ENCODE measurements at places on chromosomes 4 and X.

DNA sequence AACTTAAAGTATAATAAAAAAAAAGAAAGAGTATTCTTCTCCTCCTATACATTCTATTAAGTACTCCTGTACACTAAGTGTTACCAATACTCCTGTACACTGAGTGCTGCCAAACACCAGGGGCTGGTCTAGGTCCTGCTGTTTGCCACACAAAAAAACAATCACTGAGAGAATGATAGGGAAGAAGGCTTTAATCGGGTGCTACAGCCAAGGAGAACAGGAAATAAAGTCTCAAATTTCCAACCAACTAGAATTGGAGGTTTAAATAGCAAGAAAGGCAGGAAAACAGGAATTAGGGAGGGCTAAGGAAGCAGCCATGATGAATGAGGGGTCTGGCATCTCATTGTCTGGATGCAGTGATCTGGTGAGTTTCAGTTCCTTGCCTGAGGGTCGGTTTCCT, 239.8 kb downstream of the ZNF674 start:
- no peak for DNase-seq

GRCh38 chr4:157004279-157005161, 32.9 kb upstream of the PDGFC start:
- no peak for DNase-seq

DNA sequence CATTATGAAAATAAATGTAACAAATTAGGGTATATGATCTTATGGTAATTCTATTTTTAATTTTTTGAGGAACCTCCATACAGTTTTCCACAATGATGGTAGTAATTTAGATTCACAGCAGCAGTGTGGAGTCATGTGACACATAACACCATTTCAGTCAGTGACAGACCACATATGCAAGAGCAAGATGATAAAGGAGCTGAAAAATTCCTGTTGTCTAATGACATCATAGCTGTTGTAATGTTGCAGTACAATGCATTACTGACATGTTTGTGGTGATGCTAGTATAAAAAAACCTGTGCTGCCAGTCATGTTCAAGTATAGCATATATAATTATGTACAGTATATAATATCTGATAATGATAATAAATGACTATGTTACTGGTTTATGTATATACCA, 28.5 kb downstream of the EMCN start:
- DNase-seq: no peak

GRCh38 chrX:31168551-31168950, 96.7 kb upstream of the FTHL17 start:
- DNase-seq: no peak

DNA sequence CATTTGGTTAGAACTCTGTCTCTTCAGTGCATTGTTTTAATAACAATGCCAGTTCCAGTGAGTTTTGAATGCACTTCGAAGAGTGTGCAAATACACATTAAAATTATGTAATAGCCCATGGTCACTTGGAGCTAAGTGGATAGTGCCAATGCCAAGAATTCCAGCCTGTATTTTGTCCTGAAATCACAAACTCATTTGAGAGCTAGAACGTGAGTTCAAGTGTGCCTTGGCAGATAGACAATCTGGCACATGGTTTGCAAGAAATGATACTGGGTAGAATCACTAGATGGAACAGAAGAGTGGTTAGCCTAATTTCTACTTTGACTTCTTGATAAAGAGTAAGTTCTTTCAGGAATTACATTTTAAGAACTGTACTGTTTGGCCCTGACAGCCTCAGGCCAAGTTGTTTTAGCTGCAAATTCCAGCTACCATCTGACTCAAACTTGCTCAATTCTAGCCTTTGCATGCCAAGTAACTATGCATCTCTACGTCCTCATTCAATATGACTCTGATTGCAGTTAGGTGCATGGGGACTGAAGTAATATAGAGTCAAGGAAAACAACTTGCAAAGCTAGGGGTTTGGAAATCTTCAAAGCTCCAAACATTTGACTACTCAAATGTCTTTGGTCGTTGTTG, 131.9 kb upstream of the SMIM31 start:
- DNase-seq: no peak

DNA sequence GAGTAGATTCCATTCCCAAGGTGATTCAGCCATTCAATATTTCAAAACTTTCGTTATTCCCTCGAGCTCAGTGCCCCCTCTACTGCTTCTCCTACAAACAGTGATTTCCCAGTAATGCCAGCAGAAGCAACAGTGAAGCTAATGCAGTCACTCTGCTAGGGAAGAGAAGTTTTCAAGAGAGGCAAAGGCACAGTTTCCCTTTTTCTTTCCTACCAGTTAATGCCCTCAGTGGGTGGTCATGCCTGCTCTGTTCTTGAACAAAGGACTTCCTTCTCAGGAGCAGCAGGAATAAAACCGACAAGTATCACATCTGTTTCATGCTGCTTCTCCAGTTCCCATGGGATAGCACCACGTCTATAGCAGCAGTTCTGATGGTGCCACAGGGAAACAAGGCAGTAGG, 317.2 kb downstream of the TENM3 start:
- no peak for DNase-seq

DNA sequence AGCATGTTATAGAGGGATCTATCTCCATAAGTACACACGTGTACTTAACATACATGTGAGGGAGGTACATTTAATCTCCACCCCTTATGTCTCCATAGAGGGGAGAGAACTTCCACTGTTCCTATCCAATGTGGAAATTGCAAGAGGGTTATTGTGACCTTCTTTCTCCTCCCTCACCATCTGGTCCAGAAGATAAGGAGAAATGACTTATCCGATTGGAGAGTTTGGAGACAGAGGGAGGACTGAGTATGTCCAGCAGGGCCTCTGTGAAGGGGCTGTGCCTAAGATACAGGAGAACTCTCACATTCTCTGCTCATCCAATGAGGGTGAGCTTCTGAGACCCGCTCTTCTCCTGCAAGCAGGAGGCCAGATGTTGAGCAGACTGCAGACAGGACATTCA, 113.1 kb downstream of the QDPR start:
- no peak for DNase-seq

DNA sequence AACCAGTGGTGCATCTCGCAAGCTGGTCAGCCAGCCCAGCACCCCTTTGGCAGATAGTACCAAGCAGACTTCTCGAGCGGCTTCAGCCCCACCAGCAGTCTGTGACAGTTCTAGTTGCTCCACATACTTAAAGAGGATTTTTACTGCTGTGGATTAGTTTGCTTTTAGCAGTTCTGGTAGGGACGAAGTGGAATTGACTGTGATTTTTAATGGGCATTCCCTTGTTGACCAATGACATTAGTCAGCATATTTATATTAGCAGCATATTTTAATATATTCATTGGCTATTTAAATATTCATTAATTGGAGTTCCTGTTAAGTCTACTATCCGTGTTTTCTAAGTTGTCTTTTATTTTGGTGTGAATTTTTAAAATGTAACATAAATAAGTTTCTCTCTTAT, 500.9 kb upstream of the FAT1 start:
- DNase-seq: no peak

GRCh38 chr4:73730292-73730691, 10.1 kb upstream of the CXCL8 start:
- DNase-seq: no peak

DNA sequence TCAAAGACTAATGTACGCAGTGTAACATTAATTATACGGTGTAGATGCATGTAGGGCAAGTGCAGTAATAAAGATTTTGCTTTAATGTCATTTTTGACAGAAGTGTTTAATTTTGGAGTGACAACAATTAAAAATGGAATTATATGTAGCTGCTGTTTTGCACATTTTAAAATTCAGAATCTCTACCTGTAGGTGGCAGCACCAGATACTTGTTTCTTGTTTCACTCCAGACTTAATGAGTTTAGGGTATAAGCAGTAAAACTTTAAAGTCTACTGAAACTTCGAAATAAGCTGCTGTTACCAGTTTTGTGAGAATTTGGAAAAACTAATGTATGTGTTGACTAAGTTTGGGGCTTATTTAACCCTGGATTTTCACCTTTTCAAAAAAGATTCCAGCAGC, 144.9 kb downstream of the POLA1 start:
- DNase-seq: no peak

DNA sequence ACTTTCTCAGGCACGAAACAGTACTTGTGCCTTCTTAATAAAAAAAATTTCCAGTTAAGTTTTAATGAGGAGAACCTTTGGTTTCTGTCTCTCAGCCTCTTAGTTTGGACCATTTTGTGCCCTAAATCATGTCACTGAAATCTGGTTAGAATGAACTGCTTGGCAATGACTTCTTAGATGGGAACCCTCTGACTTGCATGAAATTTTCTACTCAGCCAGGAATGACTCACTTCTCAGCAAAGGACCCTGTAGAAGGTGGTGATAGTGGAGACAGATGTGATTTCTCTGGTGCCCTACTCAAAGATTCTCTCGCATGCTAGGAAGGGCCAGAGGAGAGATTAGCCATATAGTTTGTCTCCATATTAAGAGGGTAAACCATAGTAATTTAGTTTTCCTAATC, 50.5 kb downstream of the RASL11B start:
- no peak for DNase-seq

- DNase-seq: no peak
These were observed 51.1 kb upstream of the JADE1 start for GRCh38 chr4:128758314-128758922.

- DNase-seq: no peak
These were observed 203.7 kb downstream of the BMPR1B start for GRCh38 chr4:94961420-94961819.

DNA sequence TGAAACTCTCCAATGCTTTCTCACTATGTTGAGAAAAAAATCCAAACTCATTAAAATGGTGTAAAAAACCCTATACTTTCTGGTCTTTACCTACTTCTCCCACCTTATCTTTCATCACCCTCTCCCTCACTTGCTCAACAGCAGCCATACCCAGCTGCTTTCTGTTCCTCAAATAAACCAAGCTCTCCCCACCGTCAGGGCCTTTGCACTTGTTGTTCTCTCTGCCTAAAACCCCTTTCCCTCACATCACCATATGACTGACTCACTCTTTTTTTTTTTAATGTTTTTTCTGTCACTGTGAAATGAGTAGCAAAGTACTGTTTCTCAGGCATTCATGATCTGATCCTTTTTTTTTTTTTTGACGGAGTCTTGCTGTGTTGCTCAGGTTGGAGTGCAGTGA, 122.3 kb upstream of the TMEM164 start:
- peak; percentile 60 for DNase-seq

DNA sequence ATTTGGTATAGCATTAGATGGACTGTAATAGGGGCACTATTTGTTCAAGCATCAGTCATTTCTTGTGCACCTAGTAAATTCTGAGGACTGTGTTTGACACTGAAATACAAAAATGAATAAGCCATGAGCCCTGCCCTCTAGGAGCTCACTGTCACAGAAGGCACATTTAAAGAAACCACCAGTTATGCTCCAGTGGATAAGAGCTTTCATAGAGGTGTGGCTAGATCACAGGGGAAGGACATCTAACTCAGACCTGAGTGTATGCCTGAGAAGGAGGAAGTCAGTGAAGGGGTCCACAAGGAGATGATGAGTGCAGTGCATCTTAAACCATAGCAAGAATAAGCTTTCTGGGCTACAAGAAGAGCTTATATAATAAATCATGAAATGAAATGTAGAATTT, 40.1 kb downstream of the BTC start:
- no peak for DNase-seq

DNA sequence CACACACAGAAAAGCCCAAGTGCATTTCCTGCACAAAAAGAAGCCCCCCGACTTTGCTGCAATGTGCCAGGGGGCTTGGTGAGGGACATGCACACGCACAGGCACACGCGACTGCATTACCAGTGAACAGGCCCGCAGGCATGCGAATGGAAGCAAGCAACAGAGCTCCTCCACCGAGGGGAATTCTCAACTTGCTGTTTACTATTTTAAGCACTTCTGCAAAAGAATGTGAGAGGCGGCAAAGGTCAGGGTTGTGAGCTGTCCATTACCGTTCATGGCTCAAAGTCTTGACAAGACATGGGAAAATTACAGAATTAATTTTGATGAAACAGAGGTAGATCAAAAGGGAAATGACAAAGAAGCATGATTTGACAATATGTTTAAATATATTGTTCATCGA, 342.5 kb upstream of the NOCT start:
- peak; percentile 37 for DNase-seq

- no peak for DNase-seq
These were observed 169.5 kb downstream of the GLRA2 start for GRCh38 chrX:14698790-14699189.

- DNase-seq: peak; percentile 16
These were observed 127.4 kb upstream of the RPL34 start for GRCh38 chr4:108492816-108493595.

- no peak for DNase-seq
These were observed 166.4 kb upstream of the PTCHD1 start for GRCh38 chrX:23168291-23168690.

GRCh38 chr4:14375816-14376215, 626.5 kb upstream of the CPEB2 start:
- no peak for DNase-seq

DNA sequence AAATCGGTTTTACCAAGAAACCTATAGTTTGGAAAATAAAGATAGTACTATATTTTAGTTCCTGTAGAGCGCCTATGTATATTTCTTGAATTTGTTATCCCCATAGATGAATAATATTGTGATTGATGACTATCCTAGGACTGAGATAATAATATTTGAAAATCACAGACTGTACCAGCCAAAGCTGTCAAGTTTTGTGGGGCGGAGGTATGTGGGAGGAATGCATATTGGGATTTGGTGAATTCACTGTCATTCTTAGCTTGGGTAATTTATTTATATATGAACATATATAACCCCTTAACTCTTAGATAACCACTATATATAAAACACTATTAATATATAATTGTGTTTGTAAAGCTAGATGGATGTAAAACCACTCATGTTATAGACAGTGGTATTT, 205.5 kb upstream of the ARSJ start:
- DNase-seq: no peak

- DNase-seq: no peak
These were observed 93.2 kb downstream of the IL1RAPL2 start for GRCh38 chrX:104659005-104659744.

DNA sequence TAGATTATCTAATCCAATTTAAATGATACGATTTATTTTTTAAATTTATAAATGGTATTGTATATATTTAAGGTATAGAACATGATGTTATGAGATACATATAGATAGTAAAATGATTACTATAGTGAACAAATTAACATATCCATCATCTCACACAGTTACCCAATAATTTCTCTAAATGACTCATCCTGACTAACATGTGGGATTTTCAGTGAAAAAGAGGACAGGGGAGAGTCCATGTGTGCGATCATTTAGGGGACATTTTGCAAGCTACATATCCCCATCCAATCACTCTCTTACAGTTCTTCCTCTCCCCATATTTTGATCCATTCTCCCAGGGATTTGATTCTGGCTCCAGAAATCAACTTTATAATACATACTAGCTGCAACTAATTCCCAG, 88.2 kb downstream of the ABCB7 start:
- no peak for DNase-seq

DNA sequence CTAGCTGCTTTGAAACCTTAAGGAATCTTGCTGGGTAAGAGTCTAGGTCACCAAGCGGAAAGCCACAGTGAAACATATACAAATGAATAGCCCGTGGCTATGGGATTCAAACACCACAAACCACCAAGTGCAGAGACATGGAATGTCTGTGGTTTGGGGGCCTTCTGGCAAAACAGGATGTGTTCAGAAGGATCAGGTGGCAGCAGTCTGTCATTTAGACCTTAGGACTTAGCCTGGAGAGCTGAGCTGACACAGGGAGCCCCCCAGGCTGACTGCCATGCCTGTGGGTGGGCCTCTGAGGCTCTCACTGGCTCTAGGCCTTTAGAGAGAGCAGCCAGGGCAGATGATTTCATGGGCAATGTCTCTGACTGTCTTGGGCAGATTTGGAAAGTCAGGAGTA, 225.6 kb downstream of the FBXW7 start:
- no peak for DNase-seq

GRCh38 chrX:10356979-10357378, 200.2 kb downstream of the CLCN4 start:
- DNase-seq: no peak

- no peak for DNase-seq
These were observed 131.6 kb downstream of the HMX1 start for GRCh38 chr4:8739820-8740665.
